ENCODE measurements at places on chromosomes 3 and 15. TPM values are rescaled to one million over a fixed set of nuclear protein-coding genes. Genes with fewer than 3 reads are reported as not detected.

DNA sequence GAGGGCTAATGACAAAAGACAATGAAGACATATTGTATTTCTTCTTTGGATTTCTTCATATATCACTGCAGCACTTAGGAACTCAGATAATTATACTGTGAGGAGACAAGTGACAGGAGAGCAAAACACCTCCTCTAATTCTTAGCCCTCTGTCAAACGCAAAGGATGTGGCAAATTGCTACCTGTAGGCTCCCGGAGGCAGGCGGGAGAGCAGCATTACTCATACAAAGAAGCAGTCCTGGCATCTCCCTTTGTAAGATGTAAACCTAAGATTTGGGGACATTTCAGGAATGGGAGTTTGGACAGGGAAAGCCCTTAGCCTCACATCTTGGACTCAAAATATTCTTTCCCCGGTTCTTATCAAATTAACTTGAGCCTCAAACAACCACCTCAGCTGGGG is 460.8 kb downstream of the SOX2 start:
- DNase-seq: no peak
- H3K27me3 ChIP-seq: no peaks in the 10 kb centered on the region
- no peak overlapping the region for H3K27ac ChIP-seq
- no peaks in the 10 kb centered on the region for H3K4me1 ChIP-seq

Gene SNTN
- not detected for total RNA-seq

Gene GALNT15
- not detected for total RNA-seq

Gene TMEM108
- total RNA-seq: 0.07 TPM
